ENCODE measurements at places on chromosomes 7 and 10.

GRCh38 chr7:27901028-27901760, 161.2 kb downstream of the TAX1BP1 start:
- DNase-seq, result no peak

DNA sequence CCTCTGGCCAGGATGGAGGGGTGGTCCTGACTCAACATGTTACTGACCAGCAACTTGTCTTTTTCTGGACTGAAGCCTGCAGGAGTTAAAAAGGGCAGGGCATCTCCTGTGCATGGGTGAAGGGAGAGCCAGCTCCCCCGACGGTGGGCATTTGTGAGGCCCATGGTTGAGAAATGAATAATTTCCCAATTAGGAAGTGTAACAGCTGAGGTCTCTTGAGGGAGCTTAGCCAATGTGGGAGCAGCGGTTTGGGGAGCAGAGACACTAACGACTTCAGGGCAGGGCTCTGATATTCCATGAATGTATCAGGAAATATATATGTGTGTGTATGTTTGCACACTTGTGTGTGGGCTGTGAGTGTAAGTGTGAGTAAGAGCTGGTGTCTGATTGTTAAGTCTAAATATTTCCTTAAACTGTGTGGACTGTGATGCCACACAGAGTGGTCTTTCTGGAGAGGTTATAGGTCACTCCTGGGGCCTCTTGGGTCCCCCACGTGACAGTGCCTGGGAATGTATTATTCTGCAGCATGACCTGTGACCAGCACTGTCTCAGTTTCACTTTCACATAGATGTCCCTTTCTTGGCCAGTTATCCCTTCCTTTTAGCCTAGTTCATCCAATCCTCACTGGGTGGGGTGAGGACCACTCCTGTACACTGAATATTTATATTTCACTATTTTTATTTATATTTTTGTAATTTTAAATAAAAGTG, 6.0 kb downstream of the PLAU start:
- DNase-seq, result no peak

DNA sequence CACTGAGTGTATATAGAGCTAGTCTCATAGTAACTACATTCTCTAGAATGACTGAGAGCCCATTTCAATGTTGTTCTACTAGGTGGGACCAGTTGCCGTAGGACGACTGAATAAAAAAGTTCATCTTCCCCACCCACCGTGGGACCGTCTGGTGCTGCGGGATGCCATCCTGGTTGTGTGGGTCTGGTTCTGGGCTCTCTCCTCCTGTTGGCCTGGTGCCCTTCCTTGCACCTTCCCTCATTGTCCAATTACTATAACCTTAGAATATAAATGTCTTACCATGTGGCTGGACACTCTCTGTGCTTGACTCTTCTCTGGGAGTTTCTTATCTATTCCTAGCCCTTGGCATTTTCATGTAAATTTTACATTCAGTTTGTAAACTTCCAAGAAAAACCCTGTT, 344.4 kb downstream of the TCERG1L start:
- DNase-seq, result no peak

DNA sequence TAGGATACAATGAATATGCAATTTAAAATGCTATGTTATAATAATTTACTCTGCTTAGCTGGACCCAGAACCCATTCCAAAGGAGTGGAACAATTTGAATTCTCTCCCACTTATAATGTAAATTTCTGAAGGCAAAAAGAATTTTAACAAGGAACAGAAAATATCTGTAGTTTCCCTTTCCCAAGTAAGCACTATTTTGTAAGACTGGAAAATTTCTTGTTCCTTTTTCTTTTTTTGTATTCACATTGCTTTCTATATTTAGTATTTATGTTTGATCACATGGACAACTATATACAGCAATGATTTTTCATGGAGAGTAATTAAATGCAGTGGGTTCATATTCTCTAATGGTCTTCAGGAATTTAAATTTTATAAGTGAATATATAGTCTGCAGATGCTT, 127.4 kb downstream of the GPR85 start:
- DNase-seq, result no peak

GRCh38 chr7:124413029-124413428, 352.6 kb downstream of the GPR37 start:
- no peak for DNase-seq

DNA sequence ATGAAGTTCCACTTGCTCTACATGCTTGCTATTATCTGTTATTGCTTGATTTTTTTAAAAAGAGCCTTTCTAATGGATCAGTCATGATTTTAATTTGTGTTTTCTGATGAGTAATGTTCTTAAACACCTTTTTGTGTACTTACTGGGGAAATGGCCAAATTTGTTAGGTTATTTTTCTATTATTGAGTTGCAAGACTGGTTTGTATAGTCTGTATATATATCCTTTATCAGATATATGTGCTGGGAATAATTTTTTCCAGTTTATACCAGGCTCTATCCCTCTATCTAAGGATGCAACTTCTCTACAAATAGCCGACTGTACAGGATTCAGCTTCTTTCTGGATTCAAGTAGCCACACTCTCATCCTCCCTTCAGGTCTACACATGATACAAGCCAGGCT, 65.6 kb upstream of the SEC61G start:
- DNase-seq, result no peak

- no peak for DNase-seq
These were observed 171.1 kb upstream of the PHF14 start for GRCh38 chr7:10802526-10802925.

GRCh38 chr10:52135101-52135500, 179.0 kb upstream of the DKK1 start:
- no peak for DNase-seq

- DNase-seq, result no peak
These were observed 52.8 kb downstream of the LMBR1 start for GRCh38 chr7:156840134-156840533.

DNA sequence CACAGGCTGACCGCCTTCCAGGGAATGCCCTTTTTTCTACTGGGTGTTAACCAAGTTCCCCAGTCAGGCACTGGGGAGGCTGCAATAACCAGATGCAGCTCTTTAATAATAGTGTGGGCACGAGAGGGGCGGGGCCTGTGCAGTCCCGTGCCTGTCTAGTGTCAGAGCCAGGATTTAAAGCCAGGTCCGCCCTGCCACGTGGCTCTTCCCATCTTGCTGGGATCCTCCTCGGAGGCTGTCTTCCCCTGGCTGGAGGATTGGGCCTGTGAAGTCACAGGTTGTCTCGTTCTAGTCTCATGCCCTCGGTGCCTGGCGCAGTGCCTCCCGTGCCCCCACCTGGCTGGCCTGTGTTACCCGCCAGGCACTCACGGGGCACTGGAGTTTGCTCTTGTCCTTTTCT, 25.2 kb downstream of the TMEM120A start:
- no peak for DNase-seq

DNA sequence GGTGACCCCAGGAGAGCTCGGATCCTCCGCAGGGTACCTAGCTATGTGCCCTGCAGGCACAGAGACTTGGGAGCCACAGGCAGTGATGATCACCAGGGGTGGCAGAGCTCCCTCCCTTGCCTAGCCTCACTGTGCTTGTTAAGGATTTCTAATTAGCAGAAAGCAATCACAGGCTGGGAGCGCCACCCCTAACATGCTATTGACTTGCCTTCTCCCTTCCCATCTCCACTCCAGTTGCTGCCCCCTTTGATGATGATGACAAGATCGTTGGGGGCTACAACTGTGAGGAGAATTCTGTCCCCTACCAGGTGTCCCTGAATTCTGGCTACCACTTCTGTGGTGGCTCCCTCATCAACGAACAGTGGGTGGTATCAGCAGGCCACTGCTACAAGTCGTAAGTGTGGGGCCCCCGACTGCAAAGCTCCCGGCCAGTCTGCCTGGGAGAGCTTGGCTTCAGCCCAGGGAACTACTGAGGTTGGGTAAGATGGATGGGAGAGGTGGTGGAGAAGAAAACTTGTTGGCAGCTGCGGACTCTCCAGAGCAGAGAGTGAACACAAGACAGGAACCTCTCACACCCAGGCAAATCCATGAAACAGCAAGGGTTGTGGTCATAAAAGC, 1.2 kb downstream of the PRSS1 start:
- no peak for DNase-seq

DNA sequence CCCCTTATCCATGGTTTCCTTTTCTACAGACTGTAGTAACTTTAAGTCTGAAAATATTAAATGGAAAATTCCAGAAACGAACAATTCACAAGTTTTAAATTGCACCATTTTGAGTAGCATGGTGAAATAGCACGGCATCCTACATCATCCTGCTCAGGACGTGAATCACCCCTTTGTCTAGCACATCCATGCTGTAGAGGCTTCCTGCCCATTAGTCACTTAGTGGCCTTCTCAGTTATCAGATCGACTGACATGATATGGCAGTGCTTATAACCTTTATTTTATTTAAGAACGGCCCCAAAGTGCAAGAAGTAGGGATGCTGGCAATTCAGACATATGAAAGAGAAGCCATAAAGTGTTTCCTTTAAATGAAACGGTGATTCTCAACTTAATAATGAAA, 82.7 kb downstream of the CPXM2 start:
- DNase-seq, result no peak

GRCh38 chr10:33126742-33127141, 168.7 kb upstream of the ITGB1 start:
- DNase-seq, result no peak

DNA sequence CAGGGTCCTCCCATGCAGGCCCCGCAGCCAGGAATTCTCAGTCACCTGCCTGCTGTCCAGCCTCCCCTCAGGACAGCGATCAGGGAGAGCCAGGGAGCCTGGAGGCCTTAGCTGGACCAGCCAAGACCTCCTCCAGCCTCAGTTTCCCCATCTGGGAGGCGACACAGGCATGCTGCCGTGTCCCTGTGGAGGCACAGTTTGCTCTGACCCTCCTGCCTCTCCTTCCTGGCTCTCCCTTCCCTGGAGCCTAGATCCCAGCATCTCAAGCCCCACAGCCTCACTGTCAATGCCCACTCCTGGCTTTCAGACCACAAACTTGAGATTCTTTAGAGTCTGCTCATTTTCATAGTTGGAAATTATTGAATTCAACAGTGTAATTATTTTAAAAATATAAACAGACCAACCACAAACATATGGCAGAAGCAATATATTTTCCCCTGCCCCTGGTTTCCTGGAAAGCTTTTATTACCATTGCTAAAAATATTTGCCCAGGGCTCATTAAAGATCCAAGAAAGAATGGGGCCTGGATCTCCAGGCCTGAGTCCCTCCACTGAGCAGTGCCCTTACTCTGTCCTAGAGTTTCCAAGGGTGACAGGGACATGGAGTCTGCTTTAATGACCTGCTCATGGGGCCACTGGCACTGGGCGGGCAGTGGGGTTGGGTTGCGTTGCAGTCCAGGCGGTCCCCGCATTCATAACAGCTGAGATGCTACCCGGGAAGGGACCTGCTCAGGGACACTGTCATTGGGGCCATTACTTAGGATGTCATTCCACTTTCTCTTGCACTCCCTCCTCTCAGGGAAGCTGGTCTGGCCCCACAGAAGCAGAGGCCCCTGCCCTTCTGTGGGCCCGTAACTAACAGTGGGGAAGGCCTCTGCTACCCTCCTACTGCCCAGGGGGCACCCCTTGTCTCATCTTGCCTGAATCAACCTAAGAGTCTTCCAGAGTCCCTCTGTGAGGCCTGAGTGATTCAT, 81.6 kb upstream of the CHST15 start:
- no peak for DNase-seq

DNA sequence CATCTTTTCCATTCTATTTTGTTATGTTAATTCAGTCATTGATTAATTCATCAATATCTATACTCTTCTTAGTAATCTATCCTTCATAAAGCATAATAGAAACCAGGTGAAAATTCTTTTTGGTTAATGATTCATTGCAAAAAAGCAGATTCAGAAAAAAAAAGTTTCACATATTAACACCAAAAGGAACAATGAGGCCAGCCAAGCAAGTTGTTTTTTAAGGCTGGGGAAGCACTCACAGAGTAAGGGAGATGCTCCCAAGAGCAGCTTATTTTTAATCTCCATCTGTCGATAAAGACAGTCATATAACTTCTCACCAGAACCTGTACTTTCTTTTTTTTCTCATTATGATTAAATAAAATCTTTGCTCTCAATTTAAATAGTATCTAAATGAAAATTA, 95.8 kb downstream of the CACNA2D1 start:
- DNase-seq, result no peak

DNA sequence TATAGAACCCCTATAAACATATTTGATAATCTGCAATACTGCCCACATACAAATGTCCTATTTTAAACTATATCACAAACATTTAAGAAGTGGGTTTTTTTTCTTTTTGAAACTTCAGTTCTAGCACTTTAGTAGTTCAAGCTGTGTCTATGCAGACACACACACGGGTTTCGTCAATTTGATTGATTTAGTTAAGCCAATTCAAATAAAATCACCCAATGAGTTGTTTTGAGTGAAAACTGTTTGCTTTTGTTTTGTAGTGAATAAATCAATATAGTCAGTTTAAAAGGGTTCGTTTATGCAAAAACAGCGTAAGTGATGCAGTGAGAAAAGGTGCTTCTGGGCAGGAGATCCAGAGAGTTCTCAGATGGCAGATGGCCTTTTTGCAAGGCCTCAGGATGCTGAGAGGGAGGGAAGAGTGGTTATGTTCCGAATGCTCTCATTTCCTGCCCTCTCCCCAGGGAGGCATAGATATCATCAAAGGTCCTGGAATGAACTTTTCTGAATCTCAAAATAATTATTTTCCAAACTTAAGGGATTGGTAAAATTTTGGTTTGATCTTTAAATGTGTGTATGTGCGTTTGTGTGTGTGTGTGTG, 102.7 kb downstream of the AGMO start:
- no peak for DNase-seq

- no peak for DNase-seq
These were observed 502.6 kb downstream of the NRG3 start for GRCh38 chr10:82377608-82378007.

GRCh38 chr7:155660758-155661093, 16.3 kb downstream of the RBM33 start:
- DNase-seq, result no peak

DNA sequence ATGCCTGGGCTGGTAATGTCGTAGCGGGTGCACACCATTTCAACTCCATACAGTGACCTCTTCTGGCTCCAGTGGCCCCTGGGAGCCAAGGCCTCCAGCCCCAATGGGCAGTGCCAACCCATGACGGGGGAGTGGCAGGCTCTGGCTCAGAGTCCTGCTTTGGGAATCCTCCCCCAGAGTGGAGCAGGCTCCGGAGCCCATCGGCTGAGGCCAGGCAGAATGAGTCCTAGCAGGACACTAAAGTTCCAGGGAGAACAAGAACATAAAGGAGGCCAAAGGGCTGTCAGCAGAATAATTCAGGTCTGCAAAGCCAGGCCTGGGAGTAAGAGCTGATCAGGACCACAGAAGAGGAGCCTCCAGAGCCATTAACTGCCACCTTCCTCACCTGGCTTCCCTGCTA, 33.3 kb downstream of the LBX1 start:
- no peak for DNase-seq

DNA sequence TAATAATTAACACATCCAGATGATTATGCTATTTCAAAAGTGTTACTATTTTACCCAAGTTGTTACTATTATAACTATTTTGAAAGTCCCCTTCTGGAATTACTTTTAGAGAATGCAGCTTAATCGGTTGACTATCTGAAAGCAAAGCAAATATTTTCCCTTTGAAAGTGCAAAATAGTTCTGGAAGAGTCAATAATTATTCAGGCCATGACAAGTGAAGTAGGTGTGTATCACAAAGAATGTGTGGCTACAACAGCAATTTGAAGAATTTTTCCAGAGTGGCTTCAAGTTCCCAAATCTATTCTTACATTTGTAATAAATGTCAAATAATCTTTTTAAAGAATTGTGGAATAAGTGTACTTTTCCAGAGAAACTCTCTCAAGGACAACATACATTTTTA, 42.8 kb downstream of the RNLS start:
- DNase-seq, result no peak
